Left forelimb (tissue), 1 donor: ENCODE measurements at places on chromosomes 3 and 15.

- no peak for DNase-seq
Measured at GRCh38 chr15:35547775-35548364, 1.9 kb upstream of the DPH6 start.

DNA sequence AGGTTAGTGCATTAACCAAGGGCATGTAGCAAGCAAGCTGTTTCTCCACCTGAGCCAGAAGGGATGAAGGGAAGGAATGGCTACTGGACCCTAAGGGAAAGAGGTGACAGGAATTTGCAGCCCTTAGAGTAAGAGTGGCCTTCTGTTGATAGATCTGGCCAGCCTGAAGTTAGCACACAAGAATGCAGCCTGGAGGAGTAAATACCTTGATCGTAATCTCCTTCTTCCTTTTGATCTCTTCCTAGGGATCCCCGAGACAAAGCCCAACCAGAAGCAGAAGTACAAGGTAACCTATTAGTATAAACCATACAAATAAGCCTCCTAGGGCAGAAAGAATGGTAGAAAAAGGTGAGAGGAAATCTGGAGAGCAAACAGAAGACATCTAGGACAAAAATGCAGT, 134.6 kb downstream of the ATP8B4 start:
- DNase-seq = no peak

DNA sequence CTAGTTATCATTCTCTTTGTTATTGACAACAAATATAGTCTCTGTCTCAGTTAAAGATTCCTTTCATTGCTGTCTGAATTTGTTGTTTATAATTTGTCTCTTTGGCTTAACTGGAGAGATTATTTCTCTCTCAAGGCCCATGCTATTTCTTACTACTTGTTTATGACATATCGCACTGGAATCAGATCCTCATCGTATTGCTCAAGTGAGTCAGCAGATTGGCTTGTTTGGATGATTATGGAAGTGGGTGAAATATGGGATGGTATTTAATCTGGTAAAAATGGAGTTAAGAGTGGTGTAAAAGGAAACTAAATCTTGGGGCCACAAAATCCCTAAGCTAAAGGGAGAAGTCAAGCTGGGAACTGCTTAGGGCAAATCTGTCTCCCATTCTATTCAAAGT, 613.1 kb downstream of the SI start:
- no peak for DNase-seq

- DNase-seq = no peak
Measured at GRCh38 chr15:40873694-40874561, at the start of gene RHOV. RHOV (minus strand) TSS chr15:40874234; CDS start chr15:40874139, 95 bp downstream.

DNA sequence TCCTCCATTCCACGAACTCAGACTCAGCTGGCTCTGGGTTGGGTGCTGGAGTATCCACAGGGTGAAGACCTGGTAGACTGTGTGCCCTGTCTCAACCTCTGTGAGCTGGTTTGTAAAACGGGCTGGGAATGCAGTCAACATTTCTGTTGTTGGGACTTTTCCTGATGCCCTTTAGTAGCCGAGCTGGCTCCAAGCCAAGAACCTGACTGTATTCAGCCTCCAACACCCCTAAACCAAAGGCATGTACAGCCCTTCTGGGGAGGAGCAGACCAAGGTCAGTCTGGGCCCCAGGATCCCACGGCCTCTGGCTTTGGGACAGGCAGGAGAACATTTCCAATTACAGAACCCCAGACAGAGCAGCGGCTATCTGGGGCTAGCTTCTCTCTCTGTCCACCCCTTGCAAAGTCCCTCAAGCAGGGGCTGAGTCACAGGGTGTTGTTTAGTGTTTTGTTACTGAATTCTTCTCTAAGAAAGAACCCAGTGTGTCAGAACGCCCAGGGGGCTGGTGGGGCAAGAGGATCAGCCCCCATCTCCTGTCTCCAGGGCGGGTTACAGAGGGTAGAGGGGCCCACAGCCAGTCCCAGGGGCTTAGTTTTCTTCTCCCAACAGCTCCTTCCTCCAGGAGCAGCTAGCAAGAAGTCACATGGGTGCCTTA, 56.8 kb upstream of the SLC6A6 start:
- DNase-seq = no peak

DNA sequence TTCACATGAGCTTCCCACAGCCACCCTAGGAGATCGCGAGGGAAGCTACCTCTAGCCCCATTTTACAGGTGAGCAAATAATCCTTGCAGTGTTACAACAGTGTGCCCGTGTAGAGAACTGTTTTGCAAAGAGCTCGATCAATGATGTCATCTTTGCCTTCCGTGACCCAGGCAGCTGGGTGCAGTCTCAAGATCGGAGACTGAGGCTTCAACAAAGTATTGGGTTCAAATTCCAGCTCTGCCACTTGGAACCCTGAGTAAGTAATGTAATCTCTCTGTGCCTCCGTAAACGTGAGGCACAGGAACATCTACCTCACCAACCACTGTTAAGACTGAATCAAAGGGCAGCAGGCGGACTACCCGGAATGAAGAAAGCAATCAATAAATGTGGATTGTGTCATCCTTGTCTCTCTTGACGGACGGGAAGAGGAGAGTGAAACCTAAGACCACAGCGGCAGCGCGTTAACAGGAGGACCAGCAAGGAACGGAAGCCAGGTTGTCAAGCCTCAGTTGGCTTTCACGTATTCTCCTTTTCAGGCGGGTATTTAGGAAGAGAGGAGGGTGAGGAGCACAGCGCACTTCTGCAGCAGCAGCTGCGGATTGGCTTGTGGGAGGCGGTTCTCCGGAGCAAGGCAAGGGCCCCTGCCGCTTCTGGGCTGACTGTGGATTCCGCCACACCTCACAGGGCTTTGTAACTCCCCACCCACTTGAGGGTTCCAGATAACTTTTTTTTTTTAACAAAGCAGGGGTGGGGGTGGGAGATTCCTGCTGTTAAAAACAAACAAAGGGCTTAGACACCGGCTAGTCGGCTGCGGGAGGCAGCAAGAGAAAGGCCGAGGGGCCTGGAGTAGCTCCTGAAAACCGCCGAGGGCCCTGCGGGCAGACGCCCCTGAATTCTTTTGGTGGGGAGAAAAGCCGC, 1.5 kb upstream of the SMAD3 start:
- peak; percentile 74 for DNase-seq

GRCh38 chr3:52681596-52681995, 4.1 kb downstream of the PBRM1 start:
- DNase-seq = no peak

- no peak for DNase-seq
Measured at GRCh38 chr3:129548104-129548965, 5.4 kb downstream of the H1-8 start.

- DNase-seq = no peak
Measured at GRCh38 chr3:50972029-50972428, 297.3 kb downstream of the DOCK3 start.

DNA sequence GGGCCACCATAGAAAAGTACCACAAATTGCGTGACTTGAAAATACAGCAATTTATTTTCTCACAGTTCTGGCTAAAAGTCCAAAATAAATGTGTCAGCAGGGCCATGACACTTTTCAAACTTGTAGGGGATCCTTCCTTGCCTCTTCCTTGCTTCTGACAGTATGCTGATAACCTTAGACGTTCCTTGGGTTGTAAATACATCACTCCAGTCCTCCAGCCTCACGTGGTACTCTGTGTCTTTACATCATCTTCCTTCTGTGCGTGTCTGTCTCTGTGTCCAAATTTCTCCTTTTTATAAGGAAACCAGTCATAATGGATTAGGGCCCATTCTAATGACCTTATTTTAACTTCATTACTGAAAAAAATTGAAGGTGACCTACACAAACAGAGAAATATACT, 7.4 kb downstream of the RNF168 start:
- no peak for DNase-seq

DNA sequence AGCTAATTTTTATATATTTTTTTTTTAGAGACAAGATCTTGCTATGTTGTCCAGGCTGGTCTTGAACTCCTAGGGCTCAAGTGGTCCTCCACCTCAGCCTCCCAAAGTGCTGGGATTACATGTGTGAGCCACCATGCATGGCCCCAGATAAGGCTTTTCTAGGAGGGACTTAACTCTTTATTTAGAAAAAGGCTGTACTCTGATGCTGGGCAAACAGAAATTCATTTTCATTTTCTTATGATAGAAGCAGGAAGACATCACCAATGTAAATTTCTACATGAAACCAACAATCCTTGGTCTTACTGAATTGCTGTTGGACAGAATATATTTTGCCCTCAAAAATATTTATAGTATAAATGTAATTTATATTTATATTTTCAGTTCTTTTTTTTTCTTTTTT, 9.6 kb downstream of the NIPA1 start:
- DNase-seq = no peak

DNA sequence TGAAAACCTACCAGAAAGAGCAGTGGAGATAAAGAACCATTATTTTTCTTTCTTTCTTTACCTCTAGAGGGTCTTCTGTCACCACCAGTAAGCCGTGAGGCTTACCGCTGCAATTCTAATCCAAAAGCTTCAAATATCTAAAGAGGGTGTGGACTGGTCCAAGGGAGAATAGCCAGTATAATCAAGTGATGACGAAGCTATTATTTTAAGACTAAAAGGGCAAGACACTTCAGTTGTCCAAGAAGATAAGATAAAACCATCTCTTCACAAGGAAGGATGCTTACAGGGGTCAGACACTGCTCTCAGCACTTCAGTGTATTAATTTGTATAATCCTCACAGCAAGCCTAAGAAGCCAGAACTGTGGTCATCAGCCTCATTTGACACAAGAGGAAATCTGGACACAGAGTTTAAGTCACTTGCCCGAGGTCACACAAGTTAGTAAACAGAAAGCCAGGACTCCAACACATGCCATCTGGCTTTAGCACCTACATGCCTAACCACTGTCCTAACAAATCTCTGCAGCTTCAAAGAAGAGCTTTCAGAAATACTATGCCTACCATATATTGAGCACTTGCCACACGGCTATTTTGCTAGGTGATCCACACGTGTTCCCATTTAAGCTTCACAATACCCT, 14.6 kb downstream of the HDC start:
- no peak for DNase-seq

- no peak for DNase-seq
Measured at GRCh38 chr15:83769411-83769999, 115.6 kb downstream of the ADAMTSL3 start.
